ENCODE measurements at places on chromosomes 4 and X.

GRCh38 chr4:30718021-30718542 lies 2.1 kb upstream of the PCDH7 start:
- no peak for DNase-seq

DNA sequence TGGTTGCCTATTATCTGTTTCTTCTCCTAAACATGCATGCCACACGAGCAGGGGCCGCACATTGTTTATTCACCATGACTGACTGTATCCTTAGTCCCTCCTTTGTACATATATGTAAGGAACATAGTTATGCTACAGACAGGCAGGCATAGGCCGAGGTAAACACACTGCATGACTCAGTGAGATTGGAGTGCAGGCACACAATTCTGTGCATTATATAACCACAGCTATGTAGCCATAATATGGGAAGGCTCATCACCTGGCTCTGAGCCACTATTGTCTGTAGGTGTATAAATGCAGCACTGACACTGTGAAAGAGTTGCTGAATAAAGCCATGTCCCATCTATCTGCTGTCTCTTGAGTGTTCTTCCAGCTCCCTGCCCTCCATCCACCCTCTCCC lies 431.6 kb downstream of the IDS start:
- DNase-seq, result no peak

DNA sequence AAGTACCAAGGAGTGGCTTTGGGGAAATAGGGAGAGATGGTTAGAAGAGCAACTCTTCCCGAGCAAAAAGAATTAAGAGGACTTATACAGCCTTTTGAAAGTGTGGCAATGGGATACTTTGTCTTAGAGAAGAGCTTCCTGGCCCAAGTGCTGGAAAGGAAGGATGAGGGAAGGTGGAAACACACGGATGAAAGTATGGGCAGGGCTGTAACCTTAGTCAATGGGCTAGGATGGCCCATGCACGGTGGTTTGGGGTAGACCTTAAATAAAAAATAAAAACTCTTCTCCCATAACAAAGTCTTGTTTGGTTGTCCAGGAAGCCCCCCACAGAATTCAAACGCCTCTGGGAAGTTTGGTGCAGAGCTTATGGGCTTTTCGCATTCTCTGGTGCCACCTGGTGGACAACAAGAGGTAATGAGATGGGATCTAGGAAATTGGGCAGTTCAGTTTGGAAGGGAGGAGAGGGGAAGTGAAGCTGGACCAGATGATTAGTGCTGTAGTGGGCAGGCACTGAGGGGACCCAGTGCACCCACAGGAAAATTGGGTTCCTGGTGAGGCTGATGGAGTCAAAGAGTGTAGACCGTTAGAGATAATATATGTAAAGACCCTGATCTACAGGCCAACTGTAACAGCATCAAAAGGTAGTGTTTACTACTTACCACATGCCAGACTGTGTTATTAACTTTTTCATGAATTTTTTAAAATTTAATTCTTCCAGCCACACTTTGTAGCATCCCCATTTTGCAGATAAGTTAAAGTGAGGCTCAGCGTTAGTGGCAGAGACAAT lies 13.8 kb upstream of the ENOX2 start:
- DNase-seq, result no peak

DNA sequence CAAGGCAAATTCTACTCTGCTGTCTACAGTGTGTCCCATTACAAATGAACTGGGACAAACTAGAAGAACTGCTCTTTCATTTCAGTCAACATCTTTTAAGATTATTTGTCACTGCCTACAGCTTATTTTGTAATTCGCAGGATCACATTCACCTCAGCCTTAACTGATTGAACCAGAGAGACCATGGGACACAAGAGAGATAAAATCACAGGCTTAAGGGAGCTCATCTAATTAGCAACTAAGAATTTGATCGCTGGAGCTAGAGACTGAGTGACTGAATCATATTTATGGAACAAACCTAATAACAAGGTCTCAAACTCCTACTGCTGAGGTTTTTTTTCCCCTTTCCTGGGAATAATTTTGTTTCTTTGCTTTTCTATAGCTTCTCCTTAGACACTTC lies 898.2 kb downstream of the PCDH18 start:
- DNase-seq, result no peak

DNA sequence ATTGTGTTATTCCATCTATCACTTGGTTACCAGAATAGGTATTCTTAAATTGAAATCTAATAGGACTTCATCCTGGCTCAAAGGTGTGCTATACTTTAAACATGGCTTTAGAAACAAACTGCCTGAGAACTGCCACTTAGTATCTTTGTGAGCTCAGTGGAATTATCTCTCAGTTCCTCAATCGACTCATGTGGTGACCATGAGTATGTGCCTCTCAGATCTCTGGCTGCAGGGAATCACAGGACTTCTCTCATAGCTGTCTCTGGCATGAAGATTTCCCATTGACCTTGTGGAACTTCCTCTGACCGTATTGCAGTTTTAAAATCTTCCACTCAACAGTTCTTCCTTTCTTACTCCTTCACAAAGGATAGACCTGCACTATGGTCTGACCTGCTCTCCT lies 681.9 kb upstream of the BOD1L1 start:
- DNase-seq, result no peak

DNA sequence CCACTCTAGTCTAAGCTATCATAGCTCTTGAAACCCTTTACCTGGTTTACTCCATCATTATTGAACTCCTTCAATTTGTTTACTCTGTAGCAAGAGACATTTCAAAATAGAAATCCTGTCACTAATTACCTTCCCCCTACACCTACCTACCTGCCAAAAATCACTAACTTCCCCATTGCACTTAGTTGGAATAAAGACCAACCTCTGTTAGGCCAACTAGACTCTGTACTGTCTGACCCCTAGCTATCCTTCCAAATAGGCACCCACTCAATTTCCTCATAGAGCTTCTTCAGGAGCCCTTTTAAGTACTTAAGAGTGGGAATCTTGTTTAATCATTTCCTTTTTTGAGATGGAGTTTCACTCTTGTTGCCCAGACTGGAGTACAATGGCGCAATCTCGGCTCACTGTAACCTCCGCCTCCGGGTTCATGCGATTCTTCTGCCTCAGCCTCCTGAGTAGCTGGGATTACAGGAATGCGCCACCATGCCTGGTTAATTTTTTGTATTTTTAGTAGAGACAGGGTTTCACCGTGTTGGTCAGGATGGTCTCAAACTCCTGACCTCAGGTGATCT lies 8.9 kb upstream of the CDKL2 start:
- DNase-seq, result no peak

- DNase-seq, result no peak
Measured at GRCh38 chr4:41643331-41643730, 105.2 kb downstream of the PHOX2B start.

DNA sequence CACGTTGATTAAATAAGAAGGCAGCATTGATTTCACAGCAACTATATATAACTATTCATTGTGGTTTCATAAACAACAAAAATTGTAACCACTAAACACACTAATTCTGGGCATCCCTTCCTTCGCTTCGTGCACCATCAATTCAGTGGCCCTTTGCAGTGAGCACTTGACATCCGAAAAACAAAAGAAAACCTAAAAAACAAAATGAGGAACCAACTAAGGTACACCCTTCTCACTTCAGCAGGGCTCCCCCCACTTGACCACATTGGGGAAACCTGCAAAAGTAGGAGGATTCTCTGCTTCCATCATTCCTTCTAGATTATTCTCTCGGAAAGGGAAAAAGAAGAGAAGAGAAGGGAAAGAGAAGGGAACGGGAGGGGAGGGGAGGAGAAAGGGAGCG lies 28.3 kb downstream of the NBDY start:
- no peak for DNase-seq

DNA sequence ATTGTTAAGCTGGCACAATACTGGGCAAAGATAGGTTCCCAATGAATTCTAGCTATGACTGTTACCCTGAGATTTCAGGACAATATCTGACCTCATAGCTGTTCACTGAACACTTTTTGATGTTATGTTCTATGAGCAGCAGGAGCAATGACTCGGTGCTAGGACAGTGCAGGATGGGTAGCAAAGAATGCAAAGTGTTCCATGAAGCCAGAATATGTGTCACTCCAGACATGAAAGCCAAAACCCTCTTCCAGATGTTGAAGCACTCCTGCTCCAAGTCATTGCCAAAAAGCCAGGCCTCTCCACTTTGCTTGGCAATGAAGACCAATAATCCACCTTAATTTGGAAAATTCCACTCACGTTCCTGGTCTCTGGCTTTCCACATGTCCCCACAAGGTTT lies 300.9 kb upstream of the CPEB2 start:
- no peak for DNase-seq

GRCh38 chr4:142160509-142160908 lies 524.1 kb downstream of the IL15 start:
- no peak for DNase-seq

DNA sequence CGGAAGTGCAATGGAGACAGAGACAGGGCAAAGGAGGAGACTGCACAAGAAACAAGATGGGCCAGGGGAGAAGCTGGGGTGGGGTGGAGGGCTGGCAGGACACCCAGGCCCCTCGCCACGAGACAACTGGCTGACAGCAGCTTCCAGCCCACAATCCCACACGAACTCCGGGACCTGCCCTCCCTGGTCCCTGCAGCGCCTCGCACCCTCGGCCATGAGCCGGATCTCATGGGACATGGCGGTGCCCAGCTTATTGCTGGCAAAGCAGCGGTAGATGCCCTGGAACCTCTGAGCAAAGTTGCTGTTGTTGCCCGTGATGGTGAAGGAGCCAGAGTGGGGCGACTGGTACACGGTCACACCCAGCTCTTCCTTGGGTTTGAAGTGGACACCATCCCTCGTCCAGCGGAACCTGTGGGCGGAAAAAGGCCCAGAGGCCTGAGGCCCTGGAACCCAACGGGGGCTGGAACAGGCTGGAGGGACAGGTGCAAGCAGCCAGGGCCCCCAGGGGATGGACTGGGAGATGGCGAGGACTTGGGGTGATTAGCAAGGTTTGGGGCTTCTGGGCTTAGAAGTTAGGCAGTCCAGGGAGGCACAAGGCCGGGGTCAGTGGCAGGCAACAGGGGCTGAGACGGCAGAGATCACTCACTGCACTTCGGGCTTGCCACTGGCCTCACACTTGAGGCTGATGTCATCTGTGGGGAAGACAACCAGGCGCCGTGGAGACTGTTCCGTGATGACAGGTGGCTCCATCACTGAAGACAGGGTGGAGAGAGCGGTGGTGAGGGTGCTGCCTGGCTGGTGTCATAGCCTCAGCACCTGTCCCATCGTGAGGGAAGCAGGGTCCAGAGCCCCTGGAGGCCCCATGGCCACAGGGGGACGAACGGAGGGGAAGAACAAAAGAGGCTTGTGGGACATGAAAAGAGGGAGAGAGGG lies 13.8 kb downstream of the L1CAM start:
- no peak for DNase-seq

DNA sequence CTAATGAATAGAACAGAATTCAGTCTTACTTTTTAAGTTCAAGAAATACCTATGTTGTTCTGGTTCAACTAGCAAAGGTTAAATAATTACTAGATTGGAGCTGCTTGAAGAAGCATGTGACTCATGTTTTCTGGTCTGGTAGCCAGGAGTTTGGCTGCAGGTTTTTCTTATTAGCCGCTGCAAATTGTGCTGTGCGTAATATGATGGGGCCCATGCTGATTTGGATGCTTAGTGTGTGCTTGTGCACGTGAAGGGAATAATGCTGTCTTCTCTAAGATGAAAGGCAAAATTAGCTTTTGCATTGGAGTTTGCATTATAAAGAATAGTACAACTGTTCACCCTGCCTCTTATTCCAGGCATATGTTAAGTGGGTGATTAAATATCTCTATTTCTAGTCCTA lies 219.6 kb downstream of the SNCA start:
- DNase-seq, result no peak

- no peak for DNase-seq
Measured at GRCh38 chr4:4392501-4393183, 5.7 kb downstream of the NSG1 start.

- DNase-seq, result no peak
Measured at GRCh38 chrX:150446995-150447394, 83.9 kb downstream of the MAMLD1 start.
